Activated CD4-positive, alpha-beta T cell treated with anti-CD3 and anti-CD28 coated beads for 4 hours (primary cell): ENCODE measurements at places on chromosomes 16 and 17.

- no peak for DNase-seq
These were observed 1.1 kb upstream of the TUBG2 start for GRCh38 chr17:42657824-42658588.

DNA sequence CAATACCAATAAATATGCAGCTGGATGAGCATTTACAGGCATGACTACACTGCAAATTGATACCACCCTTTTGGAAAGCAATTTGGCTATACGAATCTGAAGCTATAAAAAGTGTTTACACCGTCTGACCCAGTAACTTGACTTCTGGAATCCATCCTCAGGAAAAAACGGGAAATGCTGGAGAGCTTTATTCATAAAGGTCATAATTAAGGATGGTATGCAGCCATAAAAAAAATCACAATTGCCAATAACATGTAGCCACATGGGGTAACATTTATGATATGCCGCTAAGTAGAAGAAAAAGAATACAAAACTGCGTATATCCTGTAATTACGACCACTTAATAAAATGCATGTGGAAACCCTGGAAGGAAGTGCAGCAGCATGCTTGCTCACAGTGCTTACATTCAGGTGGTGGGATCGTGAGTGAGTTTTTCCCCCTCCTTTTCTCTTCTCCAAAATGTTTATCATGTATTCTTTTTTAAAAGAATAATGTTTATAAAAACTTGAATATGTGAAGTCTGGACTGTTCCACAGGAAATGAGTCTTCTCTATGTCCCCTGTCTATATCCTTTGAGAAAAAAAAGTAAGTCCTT is 34.2 kb downstream of the COPRS start:
- DNase-seq: no peak

DNA sequence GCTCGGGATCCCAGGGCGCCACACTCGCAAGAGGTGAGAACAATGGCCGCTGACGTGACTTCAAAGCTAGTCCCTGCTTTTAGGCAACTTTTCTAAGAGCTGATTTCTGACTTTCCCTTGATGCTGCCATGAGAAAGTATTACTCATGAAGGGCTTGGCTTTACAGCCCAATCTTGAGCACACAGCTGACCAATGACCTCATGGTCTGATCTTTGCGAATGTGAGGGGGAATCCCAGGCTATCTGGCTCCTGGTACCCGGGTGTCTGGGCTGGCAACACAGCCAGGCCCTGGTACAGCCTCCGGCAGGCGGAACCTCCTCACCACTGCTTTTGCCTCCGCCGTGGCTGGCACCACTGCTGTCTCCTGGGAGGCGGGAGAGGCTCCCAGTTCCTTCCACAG is 17.5 kb downstream of the NDUFAF8 start:
- DNase-seq: no peak

DNA sequence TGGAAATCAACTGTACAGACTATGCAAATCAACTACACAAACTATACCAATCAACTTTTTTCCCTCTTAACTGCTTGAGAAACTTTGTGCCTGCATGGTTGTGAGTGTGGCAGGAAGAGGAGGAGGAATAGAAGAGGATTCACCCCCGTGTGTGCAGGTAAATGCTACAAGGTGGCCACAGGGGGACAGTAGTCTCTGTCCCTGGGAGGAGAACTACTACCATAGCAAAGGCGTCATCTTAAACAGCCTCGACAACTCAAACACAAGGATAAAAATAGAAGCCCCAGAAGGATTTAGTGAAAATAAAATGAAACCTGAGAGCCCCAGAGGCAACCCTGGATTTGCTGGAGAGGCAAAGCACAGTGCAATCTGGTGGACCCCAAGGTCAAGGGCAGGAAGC is 199.5 kb upstream of the DYNLRB2 start:
- DNase-seq: no peak

DNA sequence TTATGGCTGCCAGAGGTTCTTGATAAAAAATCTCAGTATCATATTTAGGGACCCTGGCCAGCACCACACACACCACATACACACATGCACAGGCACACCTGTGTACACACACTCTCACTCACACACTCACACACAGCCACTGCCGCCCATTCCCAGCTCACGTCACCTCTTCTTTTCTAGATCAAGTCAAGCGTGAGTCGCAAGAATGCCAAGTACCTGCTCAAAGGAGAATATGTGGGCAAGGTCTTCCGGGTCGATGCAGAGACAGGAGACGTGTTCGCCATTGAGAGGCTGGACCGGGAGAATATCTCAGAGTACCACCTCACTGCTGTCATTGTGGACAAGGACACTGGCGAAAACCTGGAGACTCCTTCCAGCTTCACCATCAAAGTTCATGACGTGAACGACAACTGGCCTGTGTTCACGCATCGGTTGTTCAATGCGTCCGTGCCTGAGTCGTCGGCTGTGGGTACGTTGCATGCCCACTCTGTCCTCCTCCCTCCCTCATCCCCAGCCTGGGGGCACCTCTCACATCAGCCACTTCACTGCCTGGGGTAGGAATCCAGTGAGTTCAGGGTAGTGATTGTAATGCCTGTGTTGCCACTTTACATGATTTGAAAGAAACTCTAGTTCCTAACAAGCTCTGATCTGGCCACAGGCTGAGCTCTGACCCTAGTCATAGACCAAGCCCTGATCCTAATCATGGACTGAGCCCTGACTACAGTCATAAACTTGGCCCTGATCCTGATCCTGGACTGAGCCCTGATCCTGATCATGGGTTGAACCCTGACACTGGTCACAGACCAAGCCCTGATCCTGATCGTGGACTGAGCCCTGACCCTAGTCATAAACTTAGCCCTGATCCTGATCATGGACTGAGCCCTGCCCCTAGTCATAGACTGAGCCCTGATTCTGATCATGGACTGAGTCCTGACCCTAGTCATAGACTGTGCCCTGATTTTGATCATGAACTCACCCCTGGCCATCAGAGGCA is 20.4 kb downstream of the CDH5 start:
- DNase-seq: no peak

DNA sequence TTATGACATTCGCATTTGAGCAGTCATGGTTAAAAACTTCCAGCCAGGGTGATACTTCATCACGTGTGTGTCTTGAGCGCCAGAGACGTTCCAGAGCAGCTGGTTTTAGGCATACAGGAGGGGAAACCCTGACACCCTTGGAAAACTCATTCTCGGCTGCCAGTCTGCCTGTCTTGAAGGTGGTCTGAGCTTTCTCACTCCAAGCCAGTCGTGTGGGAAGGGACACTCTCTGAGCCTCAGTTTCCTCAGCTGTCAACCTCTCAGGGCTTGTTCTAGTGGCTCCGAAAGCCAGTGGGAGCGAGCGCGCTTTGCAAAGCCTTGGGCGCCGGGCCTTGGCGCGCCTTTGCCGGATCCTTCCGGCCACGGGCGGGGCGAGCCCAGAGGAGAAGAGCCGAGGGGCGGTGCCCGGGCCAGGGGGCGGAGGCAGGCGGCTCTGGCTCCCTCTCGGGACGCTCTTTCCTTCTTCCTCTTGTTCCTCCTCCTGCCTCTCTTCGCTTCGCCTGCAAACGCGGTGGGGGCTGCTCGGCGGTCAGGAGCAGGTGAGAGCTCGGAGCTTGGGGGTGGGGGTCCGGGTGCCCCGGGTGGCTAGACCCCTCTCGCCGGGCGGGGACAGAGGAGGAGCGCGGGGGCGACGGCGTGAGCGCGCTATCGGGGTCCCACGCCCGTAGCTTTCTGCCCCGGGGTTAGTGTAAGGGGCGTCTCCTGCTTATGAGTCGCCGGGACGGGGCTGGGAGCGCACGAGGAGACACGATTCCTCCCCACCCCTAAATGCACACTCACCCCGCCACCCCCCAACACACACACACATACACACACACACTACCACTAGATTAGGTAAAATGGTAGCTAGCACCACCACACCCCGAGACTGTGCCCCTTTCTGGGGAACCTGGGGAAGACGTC is at the start of gene LDAF1:
TSS of gene LDAF1 (plus strand) at position 467 of the 903 bp plus-strand sequence. CDS start 2,509 bp downstream, outside the sequence.
- DNase-seq: peak; percentile 72

DNA sequence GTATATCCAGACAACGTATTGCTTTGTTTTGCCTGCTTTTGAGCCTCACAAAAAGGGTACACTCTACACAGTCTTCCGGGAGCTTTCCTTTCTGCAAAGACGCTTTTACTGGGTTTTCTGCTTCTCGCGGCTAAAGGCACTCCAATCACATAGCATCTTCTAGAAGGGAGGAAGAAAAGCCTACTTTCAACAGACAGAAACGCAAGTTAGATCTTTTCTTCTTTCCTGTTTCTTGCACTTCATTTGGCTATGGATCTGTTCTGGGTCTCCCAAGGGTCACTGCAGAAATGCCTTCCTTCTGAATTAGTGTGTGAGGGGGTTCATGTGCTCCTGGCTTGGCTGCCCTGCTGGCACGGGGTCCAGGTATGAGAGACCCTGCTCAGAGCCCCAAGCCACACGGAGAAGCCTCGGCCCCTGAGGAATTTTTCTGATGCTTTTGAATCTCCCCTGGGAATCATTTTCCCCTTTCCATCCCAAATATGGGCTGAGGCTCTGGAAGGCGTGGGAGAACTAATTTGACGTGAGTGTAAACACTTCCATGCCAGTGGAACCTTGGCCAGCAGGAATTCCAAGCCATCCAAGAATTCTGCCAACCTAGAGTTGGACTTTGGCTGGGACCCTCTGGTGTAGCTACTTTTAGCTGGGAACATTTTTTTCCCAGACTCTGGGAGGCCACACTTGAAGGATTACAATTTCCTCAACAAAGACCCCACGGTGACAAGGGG is 49.6 kb upstream of the NKD1 start:
- DNase-seq: no peak

DNA sequence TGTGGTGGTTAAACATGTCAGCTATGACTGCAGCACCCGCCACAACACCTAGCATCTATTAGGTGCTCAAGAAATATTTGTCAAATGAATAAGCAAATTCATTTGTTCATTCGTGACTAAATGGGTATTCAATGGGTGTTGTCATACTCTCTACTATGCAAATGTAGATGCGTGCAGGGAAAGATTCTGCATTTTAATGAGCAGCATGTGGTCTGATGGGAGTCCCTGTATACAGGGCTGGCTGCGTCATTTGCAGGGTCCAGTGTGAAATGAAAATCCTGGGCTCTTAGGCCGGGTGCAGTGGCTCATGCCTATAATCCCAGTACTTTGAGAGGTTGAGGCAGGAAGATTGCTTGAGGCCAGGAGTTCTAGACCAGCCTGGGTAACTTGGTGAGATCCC is 97.5 kb downstream of the CACNG3 start:
- DNase-seq: no peak

GRCh38 chr17:81859906-81860755 is at the start of gene P4HB:
TSS of gene P4HB (minus strand) at chr17:81860535. CDS start at chr17:81860471, 64 bp downstream.
- DNase-seq: no peak

DNA sequence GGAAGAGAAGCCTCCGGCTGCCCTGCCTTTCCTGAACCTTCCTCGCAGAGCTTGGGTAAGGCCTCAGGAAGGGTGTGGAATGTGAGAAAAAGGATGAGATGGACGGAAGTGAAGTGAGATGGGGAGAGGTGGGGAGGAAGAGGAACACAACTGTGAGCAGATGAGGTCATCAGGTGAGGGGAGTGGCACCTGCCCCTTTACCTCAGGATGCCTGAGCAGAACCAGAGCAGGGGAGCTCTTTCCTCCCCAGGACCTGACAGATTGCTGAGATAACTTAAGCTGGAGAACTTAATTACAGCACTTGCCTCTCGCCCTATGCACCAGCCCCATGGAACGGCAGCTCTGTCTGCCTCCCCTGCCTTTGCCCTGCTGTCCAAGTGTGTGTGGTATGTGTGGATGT is 29.8 kb downstream of the TMEM132E start:
- DNase-seq: no peak

GRCh38 chr17:71004413-71004812 is 835.1 kb downstream of the KCNJ2 start:
- DNase-seq: no peak

DNA sequence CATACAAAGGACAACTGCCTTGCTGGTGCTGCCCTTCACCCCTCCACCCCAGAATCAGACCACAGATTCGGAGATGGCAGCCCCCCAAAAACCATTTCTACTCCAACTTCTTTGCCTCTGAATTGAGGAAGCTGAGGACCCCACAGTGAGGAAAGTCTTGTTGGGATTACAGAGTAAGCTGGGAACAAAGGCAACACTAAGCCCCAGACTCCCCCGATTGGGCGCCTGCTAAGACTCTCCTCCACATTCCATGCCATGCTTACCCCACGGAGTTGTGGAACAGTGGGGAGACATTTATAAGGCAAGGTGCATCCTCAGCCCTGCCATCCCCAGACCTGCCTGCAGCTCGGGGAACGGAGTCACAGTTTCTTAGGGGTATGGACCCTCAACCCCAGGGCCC is 1.9 kb downstream of the GIT1 start:
- no peak for DNase-seq

- no peak for DNase-seq
These were observed 487.0 kb downstream of the HAPSTR1 start for GRCh38 chr16:9578459-9578858.

DNA sequence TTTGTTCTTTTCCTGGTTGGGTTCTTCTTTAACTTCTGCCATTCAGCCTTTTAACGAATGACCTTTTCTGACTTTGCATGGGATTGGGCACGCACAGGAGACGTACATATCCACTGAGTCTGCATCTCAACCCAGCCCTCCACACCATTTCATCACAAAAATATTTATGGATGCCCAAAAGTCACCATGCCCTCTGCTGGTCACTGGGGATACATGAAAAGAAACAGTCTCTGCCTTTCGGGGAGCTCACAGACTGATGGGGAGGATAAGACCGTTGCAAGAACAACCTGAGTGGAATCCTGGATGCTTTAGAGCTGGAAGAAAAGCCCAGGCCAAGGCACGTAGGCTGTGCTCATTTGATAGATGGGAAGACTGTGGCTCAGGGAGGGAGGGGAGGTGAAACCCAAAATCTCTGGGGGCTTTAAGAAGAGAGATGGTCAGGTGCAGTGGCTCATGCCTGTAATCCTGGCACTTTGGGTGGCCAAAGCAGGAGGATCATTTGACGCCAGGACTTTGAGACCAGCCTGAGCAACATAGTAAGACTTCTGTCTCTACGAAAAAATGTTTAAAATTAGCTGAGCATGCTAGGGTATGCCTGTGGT is 7.9 kb upstream of the MT2A start:
- no peak for DNase-seq
